ENCODE measurements at places on chromosomes 16 and 17.

GRCh38 chr16:61897657-61898056 is 138.6 kb downstream of the CDH8 start:
- DNase-seq = no peak

DNA sequence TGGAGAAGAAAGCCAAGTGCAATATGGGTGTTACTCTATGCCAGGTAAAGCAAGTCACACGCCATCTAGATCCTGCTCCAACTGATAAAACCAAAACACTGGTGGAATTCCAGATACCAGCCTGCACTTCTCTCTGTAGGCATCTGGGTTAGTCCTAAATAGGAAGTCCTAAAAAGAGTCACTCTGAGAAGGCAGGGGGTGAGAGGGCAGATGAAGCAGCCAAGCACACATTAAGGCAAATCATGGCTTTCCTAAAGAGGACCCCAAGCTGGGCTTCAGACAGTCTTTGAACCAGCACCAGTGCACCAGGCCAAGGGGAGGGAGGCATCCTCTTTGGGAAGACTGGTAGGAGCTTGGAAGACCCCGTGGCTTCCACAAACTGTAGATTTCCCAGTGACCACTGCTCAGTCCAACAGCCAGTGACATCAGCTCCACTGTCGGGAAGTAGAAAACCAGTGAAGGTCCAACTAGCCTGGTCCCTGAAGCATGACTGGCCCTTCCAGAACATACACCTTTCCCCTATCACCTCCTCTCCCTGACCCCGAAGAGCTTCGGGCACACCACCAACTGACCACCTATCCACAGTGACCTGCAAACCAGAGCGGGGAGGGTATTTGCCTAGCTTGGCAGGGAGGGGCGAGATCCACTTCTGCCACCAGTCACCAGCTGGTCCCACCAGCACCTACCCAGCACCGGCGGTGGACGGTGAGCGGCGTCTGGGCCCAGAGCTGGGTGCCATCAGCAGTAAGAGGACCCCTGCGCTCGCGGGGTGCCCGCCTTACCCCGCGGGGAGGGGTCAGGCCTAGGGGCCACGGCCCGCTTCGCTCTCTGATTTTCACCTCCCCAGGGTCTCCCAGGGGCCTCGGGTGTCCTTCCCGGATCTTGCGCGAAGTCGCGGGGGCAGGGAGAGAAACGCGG is 1.0 kb downstream of the LITAF start:
- DNase-seq = no peak

DNA sequence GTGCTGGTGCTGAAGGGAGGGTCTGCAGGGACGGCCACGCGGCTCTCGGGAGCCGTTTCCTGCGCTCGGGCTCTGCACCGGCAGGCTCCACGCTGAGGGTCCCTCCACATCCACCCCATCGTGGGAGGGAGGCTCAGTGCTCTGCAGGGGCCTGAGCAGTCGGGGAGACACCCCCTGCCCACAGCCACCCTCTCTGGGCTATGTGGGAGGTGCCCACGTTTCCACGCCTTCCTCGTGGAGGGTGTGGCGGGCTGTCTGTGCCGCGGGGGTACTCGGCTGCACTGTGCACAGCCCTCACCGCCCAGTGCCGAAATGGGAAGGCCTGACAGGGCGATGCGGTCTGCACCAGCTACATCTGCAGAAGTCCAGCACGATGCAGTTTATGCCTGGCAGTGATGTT is 25.5 kb upstream of the ZNF750 start:
- DNase-seq = no peak

GRCh38 chr16:71929048-71929447 is 33.7 kb downstream of the IST1 start:
- DNase-seq = no peak

- DNase-seq = no peak
Observed at GRCh38 chr17:83194186-83194561, 114.8 kb downstream of the METRNL start.

DNA sequence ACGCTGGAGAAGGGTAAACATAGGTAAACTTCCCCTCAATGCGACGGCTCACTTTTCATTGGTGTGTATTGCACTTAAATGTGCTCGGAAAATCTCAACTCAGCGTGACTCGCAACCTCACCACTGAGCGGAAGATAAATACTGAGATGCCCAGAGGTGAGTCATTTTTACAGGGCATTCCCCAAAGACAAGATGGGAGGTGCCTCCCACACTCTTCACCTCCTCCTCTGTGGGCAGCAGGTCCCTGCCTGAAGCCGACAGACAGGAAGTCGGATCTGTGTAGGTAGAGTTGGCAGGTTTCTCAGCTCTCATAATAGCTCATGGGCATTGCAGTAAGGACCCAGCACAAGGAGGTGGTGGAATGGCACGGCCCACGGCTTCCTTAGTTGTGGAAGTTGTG is 274.6 kb upstream of the HSBP1 start:
- DNase-seq = no peak

- DNase-seq = no peak
Observed at GRCh38 chr17:62093188-62094155, 28.4 kb upstream of the MED13 start.
